ENCODE measurements at places on chromosomes 2 and 18.

DNA sequence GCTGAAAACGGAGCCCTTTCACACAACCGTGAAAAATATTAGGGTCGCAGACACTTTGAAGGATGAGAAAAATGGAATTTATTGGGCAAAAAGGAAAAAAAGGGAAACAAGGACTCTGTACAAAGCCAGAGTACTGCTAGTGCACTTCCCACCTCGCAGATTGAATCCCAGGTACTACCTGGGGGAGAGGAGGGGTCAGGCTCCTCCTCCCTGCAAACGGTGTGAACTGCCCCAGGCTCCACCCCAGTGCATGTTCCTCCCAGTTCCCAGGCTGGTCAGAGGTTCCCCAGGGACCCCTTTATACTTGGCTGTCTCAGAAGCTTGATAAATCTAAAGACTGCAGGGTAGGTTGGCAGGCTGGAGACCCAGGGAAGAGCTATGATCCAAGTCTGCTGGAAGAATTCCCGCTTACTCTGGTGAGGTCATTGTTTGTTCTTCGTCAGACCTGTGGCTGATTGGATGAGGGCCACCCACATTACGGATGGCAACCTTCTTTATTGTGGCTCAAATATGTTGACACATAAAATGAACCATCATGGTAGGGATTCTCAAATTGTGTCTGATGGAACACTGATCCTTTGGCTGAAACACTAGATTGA lies 290.4 kb upstream of the POU3F3 start:
- DNase-seq = no peak

DNA sequence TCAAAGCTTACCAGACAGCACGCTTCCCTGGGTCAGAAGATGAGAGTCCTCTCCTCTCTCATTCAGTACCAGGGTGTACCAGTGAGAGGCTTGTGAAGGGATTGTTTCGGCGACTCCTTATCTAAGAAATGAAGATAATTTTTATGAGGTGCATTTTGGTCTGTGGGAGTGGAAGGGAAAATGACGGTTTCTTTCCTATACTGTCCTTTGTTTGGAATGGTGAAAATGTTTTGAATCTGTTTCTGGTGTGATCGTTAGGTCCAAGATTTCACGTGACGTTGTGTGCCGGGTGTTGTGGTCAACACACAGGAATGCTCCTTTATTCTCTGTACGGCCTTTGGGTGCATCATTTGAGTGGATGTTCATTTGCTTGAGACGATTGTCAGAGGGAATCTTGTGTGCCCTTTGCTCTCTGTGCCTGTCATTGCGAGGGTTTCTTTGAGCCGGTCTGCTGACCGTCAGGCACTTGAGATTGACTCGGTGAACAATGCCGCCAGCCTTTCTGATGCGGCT lies 183.5 kb downstream of the AGAP1 start:
- DNase-seq = no peak

GRCh38 chr2:200703127-200703925 lies 108.4 kb upstream of the BZW1 start:
- DNase-seq = peak; percentile 29

DNA sequence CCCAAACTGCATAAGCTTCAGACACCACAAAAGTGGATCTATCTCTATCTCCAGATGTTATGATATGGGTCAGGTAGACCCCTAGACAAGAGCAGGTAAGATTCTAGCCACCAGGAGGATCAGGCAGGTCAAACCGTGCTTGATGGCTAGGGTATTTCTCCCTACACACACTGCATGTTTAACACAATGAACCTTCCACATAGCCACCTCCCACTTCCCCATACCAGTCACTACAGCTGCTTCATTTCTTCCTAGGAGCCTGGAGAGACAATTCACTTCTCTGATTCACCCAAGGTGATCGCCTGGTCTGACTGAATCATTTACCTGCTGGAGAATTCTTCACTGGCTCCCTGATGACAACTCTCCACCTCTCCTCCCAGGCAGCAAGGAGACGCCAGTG lies 66.0 kb upstream of the MYCN start:
- no peak for DNase-seq

All from NCI-H1417 (cell line).